Activated T-cell treated with anti-CD3 and anti-CD28 coated beads, Interleukin-2, amount 50 U/mL, for 4 hours (primary cell): ENCODE measurements at places on chromosomes 13 and 19. TPM values are rescaled to one million over a fixed set of nuclear protein-coding genes. Genes with fewer than 3 reads are reported as not detected.
A peak's percentile ranks its signal among the peaks of the same experiment; 100 is the strongest.

The NKPD1 gene
- total RNA-seq = 0.45 TPM

The PRSS57 gene
- total RNA-seq = 0.87 TPM

The SYT3 gene
- total RNA-seq = 1.2 TPM

The F7 gene
- 0.42 TPM for total RNA-seq

The OVOL3 gene
- not detected for total RNA-seq

The LRRC63 gene
- 0.16 TPM for total RNA-seq

The C1QTNF9B gene
- total RNA-seq = not detected

The ACER1 gene
- total RNA-seq = 0.15 TPM

The PRTN3 gene
- total RNA-seq = not detected

The NCAN gene
- 0.05 TPM for total RNA-seq

The CAPN12 gene
- total RNA-seq = 0.99 TPM

The CACNG8 gene
- total RNA-seq = not detected

The SWSAP1 gene
- 2.0 TPM for total RNA-seq

The TMEM86B gene
- total RNA-seq = 5.8 TPM

The MISP gene
- not detected for total RNA-seq

The ZFR2 gene
- total RNA-seq = 0.90 TPM

The NCCRP1 gene
- total RNA-seq = not detected

The PSG4 gene
- not detected for total RNA-seq

The JAK3 gene
- 181 TPM for total RNA-seq

The ZNF541 gene
- total RNA-seq = 0.22 TPM

- DNase-seq = no peak
Measured at GRCh38 chr13:106882246-106882645, 314.3 kb upstream of the ARGLU1 start.

DNA sequence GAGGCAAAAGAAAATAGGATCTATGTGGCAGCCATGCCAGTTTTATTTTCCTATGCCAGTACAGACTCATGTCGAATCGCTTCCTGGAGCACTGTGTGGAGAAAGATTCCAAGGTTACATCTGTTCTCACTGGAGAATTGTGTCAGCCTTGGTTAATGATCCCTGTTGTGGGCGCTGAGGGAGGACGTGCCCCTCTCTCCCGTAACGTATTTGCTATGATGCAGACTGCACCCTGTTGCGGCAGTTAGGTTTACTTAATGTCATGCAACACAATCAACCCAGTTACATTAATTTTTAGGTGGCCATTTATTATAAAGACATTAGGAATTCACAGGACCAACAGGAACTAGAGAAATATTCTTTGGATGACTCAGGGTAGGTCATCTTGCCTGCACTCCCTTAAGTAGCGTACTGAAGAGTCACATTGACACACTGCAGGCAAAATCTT, 892.9 kb downstream of the EFNB2 start:
- DNase-seq = no peak

GRCh38 chr13:29438769-29439168, 156.7 kb downstream of the SLC7A1 start:
- DNase-seq = no peak

GRCh38 chr13:37878921-37879320, 9.3 kb upstream of the TRPC4 start:
- no peak for DNase-seq

DNA sequence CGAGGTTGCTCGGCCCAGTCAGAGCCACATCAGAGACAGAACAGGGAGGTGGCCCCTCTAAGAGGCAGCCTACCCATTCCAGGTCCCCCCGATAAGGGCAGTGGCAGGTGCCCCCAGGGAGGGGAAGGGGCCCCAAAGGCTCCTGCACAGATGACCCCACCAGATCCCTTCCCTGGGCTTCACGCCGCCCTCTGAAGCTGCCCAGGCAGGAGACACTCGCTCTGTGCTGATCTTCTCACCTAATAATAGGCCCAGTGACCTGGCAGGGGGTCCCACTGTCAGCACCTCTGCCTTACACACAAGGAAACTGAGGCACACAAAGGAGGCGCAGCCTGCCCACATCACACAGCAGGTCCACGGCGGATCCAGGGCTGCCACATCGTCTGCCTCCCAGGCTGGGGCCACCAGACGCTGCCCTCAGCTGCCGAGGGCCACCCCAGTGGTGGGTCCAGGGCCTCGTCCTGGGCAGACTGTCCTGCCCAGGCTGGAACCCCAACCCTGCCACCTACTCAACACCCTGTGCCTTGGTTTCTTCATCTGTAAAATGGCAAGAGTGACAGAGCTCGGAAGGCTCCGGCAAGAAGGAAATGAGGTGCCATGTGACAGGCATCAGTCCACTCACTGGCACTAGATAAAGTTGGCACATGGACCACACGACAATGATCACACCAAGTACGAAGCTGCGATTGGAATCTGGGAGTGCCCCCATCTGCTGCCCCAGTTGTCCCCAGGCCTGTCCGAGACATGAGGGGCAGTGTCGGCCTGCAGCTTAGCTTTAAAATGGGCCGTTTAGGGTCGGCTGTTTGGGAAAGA, 56.5 kb downstream of the KLF2 start:
- no peak for DNase-seq

GRCh38 chr13:31798189-31798588, 58.9 kb downstream of the RXFP2 start:
- DNase-seq = no peak

- DNase-seq = no peak
Measured at GRCh38 chr13:75656425-75656989, 20.4 kb downstream of the LMO7 start.

- no peak for DNase-seq
Measured at GRCh38 chr13:79404361-79404760, 1.7 kb downstream of the RBM26 start.

DNA sequence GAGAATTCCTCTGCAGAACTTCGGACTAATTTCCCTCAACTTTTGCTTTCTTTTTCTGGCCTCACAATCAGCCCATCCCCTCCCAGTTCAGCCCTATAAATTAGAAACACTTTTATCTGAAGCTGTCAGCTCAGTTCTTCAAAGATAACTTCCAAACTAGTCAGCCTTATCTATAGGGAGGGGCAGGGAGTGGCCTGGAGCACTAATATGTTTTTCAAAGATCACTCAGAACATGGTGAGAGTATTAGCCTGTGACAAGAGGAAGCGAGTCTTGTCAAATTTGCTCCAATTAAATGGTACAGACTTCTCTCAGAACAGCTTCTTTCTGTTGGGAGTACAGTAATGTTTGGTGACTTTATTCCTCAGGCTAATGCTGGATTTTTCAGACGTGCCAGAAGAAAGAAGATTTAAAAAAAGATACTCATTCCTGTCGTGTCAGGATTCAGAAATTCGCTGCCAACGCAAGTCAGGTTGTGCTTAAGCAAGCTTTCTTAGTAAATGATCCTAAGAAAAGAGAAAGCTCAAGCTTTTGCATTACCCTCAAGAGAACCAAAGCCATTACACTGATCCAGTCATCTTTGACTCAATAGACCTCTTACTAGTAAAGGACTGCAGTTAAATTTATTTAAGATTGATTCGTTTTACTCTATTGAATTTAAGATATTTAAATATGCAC, 1033.6 kb downstream of the SLITRK5 start:
- no peak for DNase-seq

GRCh38 chr19:17942181-17942580, 9.4 kb downstream of the CCDC124 start:
- DNase-seq = no peak

- DNase-seq = no peak
Measured at GRCh38 chr19:47158367-47158791, 27.7 kb downstream of the SAE1 start.

DNA sequence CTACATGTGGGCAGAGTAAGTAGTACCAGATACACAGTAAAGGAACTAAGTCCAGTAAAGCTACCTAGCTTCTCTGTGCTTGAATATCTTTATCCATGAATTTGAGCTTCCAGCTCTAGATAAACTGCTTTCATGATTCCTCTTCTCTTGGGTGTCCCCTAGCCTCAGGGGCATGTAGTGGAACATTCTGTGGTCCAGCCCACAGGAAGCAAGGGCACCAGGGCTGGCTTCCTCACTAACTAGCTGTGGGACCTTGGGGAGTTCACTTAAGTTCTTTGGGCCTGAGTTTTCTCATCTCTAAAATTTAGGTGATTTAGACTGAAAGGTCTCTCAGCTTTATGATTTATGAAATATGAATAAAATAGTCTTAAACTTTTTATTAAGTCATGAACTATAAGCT, 185.7 kb downstream of the KATNAL1 start:
- no peak for DNase-seq

- no peak for DNase-seq
Measured at GRCh38 chr13:24038405-24038804, 122.1 kb upstream of the SPATA13 start.

- DNase-seq = no peak
Measured at GRCh38 chr13:26423629-26424028, 133.9 kb upstream of the WASF3 start.

- DNase-seq = no peak
Measured at GRCh38 chr13:48778610-48779009, 124.9 kb downstream of the CYSLTR2 start.

DNA sequence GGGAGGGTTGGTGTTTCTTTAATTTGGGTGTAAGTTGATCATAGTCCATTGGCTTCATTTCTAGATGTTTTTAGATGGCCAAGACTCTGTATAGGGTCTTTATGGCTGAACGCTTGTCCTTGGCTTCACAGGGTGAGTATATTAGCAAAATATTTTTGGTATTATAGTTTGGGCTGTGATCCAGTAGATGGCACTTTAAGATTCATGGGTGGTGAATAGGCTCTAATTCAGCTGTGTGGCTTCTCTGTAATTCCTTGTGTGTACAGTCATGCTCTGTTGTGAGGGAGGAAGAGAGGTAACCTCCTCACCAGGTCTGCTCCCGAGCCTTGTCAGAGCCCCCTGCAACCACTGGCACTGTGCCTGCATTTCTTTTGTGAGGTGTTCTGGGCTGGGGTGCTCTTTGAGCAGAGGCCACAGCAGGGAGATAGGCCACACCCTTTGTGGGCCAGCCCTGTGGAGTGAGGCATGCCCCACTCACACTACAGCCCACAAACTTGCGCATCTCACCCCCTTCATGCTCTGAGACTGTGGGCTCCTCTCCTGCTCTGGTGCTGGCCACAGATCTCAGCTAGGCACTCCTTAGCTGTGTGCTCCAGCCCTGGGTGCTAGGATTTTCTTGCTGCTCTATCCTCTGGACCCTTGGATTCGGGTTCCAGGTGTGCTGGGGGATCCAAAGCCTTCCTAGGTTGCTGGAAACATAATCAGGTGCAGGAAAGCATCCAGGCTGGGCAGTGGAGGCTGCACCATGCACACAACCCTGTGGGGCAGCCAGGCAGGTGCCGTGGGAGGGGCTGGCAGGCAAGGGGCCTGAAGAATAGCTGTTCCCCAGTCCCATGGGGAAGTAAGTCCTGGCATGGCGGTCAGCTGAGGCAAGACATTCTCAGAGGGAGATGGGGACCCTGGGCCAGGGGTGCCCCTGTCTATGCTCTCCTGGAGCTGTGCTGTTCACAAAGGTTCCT, 193.9 kb downstream of the GPC5 start:
- DNase-seq = no peak

- no peak for DNase-seq
Measured at GRCh38 chr13:75271846-75272245, 210.1 kb downstream of the TBC1D4 start.

GRCh38 chr13:99465454-99465853, 35.8 kb upstream of the TM9SF2 start:
- no peak for DNase-seq

GRCh38 chr13:106472621-106473020, 62.8 kb downstream of the EFNB2 start:
- DNase-seq = no peak

DNA sequence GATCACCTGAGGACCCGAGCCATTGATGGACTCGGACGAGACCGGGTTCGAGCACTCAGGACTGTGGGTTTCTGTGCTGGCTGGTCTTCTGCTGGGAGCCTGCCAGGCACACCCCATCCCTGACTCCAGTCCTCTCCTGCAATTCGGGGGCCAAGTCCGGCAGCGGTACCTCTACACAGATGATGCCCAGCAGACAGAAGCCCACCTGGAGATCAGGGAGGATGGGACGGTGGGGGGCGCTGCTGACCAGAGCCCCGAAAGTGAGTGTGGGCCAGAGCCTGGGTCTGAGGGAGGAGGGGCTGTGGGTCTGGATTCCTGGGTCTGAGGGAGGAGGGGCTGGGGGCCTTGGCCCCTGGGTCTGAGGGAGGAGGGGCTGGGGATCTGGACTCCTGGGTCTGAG, 888 bp downstream of the FGF21 start:
- no peak for DNase-seq

GRCh38 chr19:41927497-41928192, 604 bp downstream of the ERFL start:
- DNase-seq = peak; percentile 37

DNA sequence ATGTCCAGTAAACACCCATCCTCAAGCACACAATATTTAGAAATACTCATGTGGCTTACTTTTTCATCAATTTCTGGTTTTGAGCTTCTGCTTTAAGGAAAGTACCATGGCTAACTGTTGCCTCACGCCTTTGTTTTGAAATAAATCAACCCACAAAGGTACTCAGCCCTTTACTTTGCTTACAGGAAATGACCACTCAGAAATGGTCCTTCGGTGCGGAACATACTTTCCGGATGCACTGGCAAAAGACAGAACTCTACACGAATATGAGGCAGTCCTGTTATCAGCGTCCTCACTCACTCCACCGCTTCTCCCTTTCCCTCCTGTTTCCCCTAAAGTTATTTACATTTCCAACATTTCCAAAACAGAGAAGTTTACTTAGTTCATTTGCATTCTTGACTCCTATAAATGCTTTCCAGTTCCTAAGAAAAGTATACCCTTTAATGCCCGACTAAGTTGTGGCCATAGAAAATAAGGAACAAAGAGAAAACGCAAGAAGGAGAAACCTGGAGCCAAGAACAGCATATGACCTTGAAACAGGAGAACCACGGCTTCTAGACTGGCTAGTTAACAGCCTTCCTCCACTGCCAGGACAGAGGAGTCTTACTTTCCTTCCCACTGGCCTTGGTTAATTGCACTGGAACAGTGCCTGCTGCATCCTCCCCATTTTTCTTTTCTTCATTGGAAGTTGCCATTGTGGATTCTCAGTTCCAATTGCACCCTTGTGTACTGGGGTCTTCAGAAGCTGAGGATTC, 10.6 kb downstream of the FPR2 start:
- DNase-seq = no peak

GRCh38 chr19:38898788-38899446, 501 bp downstream of the SIRT2 start:
- no peak for DNase-seq

GRCh38 chr13:108083056-108083455, 132.3 kb downstream of the LIG4 start:
- DNase-seq = no peak

GRCh38 chr13:73286942-73287620, 228.3 kb downstream of the KLF5 start:
- no peak for DNase-seq

- no peak for DNase-seq
Measured at GRCh38 chr19:57620673-57621348, 6.8 kb downstream of the ZNF134 start.

- no peak for DNase-seq
Measured at GRCh38 chr13:51957377-51958216, 53.7 kb downstream of the ATP7B start.

GRCh38 chr13:60627071-60627686, 230.2 kb downstream of the TDRD3 start:
- no peak for DNase-seq

GRCh38 chr19:51810223-51810622, 15.3 kb downstream of the FPR3 start:
- no peak for DNase-seq
